ENCODE measurements at places on chromosomes 11 and 22.

GRCh38 chr11:118198370-118198769 is 21.9 kb upstream of the SCN2B start:
- DNase-seq = peak; percentile 11

- no peak for DNase-seq
These were observed 257.5 kb downstream of the TMEM135 start for GRCh38 chr11:87295237-87295636.

DNA sequence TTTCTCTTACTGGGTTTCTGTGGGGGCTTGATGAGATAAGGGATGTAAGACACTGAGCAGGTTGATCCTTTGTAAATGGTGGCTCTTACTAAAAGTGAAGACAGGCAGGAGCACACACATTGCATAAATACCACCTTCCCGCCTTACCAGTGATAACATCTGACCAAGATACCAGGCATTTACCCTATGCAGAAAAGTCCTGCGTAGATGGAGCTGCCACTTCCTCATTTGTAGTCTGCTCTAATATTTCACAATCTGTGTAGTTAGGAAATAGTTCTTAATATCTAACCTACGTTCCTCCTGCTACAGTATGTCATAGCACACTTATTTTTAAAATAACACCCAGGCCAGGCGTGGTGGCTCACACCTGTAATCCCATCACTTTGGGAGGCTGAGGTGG is 23.9 kb upstream of the SWAP70 start:
- DNase-seq = no peak

GRCh38 chr11:34323601-34324000 is 34.2 kb downstream of the ABTB2 start:
- no peak for DNase-seq

DNA sequence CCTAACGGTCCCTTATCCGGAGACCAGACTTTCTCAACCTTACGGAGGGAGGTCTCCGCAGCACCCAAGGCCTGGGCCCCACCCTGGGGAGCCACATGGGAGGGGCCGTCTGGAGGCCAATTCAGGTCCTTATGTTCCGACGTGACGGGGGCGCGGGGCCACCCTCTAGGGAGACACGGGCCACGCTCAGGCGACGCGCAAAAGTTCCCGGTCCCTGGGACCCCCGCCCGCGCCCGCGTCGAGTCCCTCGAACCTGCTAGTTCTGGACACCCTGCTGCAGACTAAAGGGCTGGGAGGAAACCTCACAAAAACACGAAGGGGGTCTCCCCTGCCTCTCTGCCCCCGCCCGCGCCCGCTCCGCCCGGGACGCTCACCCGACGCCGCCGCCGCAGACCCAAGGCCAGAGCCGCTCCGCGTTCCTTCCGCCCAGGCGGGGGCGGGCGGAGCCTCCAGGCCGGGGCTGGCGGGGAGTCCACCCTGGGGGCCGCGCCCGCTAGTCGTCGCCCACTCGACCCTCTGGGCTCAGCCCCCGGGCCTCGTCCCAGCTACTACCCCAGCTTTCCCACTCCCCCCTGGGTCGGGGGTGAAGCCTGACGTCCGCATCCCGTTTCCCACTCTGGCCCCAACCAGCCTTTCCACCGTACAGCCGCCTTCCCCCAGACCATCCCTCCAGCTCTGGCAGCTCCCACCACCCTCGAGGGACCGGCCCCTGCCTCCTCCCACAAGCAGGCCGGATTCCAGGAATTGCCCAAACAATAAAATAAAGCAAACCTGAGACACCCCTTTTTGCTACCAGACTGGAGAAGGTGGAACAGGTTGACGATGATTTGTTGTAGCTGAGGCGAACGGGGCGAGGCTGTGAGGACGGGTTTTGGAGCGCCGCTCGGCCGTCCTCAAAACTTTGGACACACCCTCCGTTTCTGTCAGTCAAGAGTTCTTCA is 2.7 kb downstream of the RNH1 start:
- DNase-seq = no peak

GRCh38 chr22:19691007-19691720 is 23.1 kb upstream of the SEPTIN5 start:
- no peak for DNase-seq

DNA sequence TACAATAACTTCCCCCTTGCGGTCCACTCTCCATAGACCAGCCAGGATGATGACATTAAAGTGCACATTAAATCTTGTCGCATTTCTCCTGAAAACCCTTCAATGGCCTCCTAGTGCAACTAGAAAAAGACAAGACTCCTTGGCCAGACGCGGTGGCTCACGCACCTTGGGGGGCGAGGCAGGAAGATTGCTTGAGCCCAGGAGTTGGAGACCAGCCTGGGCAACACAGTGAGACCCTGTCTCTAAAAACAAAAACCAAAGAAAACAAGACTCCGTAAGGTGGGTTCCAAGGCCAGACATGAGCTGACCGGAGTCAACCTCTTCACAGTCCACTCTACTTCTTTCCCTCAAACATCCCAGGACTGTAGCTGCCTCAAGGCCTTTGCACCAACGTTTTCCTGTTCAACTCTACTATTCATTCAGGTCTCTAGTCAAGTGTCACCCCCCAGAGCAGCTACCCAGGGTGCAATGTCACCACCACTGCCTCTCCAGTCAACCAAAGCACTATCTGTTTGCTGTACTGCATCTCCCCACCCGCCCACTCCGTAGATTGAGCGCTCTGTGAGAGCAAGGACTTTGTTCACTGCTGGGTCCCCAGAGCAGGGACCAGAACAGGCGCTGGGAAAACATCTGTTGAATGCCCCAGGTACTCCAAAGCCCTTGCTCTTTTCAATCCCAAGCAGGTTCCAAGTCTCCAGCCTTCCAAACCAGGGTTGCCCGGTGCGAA is 739 bp downstream of the ZMAT5 start:
- no peak for DNase-seq
